ENCODE measurements at places on chromosomes 4 and X.

DNA sequence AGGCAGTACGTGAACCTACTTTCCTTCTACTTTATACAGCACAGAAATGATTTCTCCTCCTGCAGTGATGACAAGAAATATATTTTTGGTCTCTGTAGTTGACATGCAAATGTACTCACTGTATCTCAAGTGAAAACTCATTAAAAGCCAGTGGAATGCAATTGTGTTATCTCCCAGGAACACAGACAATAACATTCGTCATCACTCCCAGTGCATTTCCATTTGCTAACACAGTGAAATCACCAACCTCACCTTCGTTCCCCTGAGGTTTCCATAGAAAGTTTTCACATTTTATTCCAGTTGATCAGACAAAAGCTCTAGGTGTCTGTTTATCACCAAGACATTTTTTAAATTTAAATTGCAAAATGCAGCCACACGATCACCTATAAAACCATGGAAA is 2.5 kb upstream of the SPANXD start:
- DNase-seq = no peak

- DNase-seq = no peak
Observed at GRCh38 chrX:105550043-105550663, 272.2 kb upstream of the NRK start.

DNA sequence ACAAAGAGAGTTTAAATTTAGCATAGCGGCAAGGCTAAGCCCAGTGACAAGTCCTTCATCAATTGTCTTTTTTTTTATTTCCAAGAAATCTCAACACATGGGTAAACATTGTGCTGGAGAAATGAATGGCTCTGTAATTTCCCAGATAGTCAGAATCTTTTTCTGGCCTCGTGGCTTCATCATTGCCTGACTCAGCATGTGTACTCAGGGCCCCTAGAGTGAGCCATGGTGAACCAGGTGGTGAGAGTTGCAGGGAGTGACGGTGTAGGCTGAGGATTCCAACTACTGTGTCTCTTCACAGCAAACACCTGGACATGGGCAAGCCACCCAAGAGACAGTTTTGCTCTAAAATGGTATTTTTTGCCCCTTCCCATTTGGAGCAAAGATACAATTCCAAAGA is 43.1 kb upstream of the UCP1 start:
- no peak for DNase-seq

DNA sequence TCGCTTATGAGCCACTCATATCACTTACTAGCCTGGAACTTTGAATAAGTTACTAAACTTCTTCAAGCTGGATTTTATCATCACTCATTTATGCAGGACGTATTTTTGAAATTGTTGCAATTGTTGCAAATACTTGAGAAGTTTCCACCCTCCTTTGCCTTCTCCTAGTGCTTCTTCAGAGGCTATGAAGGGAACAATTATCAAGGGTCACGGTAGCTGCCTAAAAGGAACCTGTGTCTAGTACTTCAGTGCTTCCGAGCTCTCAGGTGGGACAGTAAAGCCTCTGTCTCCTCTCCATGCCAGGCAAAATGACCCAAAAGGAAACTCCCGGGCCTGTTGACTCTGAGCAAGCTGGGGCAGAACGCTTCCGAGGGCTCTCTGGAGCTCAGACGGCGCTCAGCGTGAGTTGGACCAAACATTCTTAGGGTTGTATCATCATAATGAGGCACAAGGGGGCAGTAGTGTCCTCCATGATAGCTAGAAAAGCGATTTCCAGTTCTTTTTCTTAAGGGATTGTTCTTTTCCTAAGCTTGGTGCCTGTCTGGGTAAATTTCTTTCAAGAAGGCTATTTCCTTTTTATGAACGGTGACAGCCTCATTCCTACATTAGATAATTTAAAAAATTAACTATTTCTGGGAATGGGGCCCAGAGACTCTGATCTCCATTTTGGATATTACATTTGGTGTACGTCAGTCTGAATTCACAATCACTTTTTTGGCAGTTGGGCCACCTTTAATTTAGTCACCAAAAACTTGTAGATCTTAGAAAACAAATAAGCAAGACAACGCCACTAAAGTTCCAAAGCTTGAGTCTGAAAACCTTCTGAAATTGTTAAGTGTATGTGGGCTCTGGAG is 73.1 kb downstream of the PACRGL start:
- peak; percentile 29 for DNase-seq

- DNase-seq = no peak
Observed at GRCh38 chrX:136450050-136450830, 37.5 kb upstream of the BRS3 start.

DNA sequence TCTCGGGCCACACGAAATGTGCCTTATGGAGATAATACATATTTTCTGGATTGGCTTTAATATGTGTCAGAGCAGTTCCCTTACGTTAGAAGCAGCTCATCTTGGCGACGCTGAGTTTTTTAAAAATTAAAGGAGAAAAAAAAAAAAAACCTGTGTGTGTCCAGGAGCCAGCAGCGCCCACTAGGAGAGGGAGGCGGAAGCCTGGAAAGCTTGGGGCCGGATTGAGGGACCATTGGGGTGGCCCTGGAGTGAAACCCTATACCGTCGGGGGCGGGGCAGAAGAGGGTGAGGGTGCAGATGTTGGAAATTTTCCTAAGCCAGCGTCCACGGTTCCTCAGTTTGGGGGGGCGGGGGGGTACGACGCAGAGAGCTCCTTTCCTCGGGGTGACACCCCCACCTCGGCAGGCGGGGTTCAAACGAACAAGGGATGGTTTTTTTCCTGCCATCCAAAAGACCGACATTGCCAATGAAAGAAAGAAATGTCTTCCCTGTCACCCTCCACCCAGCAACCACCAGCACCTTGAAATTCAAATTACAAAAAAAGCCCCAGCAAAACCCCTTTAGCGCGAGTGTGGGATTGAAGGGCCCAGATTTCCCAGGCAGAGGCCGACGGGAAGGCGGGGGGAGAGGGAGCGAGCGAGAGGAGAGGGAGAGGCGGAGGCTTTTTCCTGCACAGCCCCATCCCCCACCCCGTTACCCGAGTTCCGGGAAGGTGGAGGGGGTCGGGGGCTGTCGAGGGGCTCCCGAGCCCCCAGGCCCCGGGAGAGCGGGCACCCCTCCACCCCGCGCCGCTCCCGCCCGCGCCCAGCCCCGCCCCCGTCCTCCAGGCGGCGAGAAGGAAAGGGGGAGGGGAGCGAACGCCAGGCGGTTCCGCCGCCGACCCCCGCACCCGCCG is 859 bp downstream of the SMARCA1 start:
- no peak for DNase-seq

DNA sequence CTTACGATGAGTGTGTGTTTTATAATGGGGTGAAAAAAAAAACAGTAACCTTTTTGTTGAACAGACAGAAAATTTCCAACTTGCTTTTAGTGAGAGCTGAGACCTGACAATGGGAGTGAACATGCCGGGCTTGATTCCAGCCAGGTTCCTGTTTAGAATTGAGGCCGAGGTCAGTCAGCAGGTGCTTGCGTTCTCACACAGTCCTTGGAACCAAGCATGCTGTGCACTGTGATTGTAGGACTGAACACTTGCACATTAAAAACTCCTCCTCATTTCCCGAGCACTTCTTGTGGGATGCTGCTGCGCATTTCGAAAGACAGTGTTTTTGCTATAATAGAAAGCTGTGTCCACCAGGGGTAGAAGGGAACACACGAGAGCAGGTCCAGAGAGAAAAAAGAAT is 51.8 kb downstream of the TMEM131L start:
- DNase-seq = no peak

GRCh38 chr4:121122661-121123060 is 41.5 kb downstream of the TNIP3 start:
- DNase-seq = no peak

DNA sequence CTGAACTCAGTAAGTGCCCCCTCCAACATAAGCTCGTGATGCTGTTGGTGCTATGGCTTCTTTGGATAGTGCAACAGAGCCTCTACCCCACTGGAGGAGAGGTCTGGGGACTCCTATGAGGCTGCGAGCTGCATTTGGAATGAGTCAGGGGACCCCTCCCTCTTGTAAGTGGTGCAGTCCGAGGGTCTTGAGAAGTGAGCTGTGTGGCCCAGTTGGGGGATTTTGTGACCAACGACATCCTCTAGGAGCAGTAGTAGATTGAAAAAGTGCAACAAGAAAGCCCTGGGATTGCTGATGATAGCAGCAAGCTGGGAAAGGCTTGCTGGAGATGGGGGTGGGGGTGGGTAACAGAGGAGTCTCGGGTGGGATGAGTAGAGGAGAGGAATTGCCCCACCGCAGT is 3.1 kb downstream of the FRMPD3 start:
- DNase-seq = no peak

DNA sequence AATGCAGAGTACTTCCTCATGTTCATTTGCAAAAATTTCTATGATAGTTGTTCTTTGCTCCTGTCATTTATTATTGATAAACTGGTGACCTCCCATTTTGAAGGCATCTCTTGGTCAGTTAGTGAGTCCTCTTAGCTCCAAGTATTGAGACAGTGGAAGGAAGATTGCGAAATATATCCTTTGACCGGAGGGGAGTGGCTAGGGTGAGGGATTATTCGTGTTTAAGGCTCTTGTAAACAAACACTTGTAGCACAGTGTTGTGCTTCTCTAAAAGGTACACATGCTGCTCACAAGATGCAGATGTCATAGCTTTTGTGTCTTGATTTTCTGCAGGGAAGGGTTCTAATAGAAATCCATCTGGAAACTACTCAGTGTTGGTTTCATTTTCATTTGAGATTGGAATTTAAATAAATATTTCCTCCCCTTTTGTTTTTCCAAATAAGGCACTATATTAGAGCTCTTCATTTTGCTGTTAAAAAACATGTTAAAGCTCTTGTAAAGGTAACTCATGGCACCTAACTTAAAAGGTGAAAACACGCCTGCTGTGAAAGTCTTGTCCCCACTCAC is 21.8 kb downstream of the TXLNG start:
- no peak for DNase-seq

- no peak for DNase-seq
Observed at GRCh38 chr4:13056630-13057189, 427.4 kb downstream of the RAB28 start.

DNA sequence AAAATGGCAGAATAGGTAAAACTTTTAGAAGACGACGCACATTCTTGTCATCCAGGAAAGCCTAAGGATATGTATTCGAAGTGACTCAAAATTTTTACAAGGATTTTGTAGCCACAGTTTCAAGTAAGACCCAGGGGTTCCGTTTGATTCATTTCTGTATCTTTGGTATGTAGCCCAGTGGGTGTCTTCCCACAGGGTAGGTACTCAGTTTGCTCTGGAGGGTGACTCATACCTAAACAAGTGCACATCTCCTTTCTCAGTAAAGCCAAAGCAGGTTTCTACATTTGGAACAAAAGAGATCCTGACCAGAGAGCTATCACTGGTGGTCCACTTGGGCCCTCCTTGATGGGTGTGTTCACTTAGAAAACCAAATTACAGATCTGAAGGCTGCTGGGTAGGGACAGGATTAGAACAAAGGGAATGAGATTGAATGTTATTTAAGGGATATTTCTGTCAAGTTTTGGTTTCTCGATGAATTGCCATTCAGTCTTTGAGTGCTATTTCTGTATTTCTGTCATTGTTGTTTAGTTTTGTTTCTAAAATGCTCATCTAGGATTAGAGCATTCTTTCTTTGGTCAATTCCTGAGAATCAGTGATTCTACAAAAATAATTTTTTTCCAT is 56.1 kb downstream of the PLS3 start:
- no peak for DNase-seq

- DNase-seq = no peak
Observed at GRCh38 chr4:6324999-6325787, 55.5 kb downstream of the WFS1 start.
